Left lung (tissue), 14 donors: ENCODE measurements at places on chromosomes 12 and 14.

GRCh38 chr14:104383088-104383995 is 196.2 kb upstream of the C14orf180 start:
- DNase-seq: no peak

DNA sequence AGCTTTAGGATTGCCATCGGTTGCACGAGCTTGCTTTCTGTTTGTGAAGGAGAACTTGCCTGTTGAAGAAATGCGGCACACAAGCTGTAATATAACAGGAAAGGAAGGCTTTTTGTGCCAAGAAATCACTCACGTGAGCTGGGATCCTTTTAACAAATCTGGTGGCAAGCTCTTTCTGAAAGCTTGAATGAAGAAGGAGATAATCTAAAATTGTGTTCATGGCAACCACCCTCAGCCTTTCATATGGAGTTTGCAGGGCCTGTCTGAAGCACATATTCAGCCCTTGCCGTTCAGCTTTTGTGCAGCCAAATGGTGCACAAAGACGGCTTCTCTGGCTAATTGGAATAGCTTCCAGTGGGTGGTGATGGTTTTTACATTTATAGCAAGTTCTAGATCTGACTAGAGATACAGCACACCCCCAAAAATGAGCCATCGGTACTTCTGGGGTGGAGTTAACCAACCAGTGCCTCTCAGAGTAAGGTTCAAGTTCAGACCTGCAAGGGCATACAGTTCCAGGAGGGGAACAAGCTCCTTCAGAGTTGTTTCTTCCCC is 107.4 kb downstream of the AEBP2 start:
- peak; percentile 31 for DNase-seq

DNA sequence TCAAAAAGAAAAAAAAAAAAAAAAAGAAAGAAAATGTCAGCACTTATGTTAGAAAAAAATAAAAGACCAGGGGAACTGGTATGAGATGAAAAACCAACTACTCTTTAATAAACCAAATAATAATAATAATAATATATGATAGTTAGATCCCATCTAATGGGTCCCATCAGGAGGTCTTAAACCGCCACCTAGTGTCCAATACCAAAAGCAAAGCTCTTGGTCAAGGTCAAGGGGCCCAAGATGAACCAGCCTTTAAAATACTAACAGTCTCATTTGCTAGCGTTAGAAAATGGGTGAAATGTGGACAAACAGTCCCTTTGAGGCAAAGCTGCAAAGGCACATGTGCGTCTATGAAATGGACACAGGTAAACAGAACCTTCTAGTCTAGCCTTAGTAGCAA is 12.3 kb downstream of the BRAP start:
- DNase-seq: no peak

DNA sequence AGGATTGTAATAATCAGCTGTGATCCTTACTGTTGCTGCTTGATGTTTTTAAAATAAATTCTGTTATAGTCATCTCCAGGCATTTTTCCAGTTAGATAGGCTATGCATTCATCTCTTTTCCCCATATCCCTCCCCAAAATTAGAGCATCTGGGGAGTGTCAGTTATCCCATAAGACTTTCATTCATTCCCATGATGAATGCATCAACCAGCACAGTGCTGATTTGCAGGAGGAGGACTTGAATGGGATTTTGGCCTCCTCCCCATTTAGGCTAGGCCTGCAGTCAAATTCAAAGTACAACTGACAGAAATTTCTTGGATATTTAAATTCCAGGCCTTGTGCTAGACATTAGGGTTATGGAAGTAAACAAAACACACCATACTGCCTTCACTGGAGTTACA is 99.8 kb downstream of the AEBP2 start:
- no peak for DNase-seq

- no peak for DNase-seq
These were observed 31.3 kb downstream of the DERA start for GRCh38 chr12:15942475-15942874.

- no peak for DNase-seq
These were observed 8.5 kb upstream of the AMN1 start for GRCh38 chr12:31737345-31737744.

DNA sequence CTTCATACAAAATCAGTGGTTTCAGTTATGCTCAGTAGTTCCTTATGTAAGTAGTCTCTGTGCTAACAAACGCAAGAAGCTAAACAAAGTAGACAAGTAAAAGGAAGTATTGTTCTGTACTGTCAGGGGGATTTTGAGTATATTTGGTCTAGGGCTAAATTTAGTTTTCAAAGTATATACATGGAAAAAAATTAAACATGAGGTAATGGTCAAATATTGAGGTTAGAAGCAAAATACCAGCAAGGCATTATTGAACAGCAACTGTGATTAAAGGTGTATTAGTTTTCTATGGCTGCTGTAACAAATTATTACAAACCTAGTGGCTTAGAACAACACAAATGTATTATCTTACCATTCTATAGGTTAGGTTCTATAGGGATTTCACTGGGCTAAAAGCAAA is 18.8 kb downstream of the GNG2 start:
- no peak for DNase-seq

DNA sequence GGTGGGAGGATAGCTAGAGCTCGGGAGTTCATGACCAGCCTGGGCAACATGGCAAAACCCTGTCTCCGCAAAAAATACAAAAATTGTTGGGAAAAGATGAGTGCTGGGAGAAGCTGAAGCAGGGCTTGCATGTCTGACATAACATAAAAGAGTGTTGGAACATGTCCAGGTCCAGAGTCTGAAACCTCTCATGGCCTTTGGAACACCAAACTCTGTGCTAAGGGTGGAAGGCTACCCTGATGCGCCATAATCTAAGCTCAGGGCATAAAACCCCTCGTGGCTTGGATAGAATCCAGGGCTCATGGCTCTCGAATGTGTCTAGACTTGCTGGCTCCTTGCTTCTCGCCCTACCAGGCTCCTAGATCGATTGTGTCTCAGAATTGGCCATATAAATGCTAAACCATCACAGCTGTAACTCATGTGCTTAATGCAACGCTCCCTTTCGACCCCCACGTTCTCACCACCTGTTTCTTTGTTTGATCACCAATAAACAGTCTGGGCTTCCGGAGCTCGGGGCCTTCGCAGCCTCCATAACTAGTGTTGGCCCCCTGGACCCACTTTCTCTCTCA is 6.7 kb upstream of the CLEC7A start:
- no peak for DNase-seq

DNA sequence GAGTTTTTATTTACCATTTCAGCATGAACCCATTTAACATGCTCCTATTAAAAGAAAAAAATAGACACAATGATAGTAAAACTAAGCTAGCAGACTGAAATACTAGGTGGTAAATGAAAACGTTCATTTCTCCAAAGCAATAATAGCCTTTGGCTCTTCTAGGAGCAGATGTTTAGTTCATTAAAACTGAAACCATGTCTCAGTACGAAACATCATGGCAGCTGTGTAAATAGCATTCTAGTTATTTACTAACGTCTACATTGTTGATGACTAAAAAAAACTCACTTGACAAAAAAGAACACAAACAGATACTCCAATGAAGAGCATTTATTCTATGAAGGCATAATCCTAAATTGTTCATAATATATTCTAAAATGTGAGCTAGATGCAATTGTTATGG is 17.9 kb downstream of the RECQL start:
- no peak for DNase-seq

GRCh38 chr14:104296388-104297312 is 158.3 kb downstream of the KIF26A start:
- DNase-seq: no peak

GRCh38 chr12:113242026-113242418 is 20.8 kb downstream of the TPCN1 start:
- DNase-seq: peak; percentile 65
